ENCODE measurements at places on chromosomes 4 and X. TPM values are rescaled to one million over a fixed set of nuclear protein-coding genes. Genes with fewer than 3 reads are reported as not detected.

LPAR4 gene
- not detected for total RNA-seq

PNMA5 gene
- 0.37 TPM for total RNA-seq

CCDC110 gene
- total RNA-seq, result not detected

UGT2B7 gene
- not detected for total RNA-seq

NKAP gene
- total RNA-seq, result 13.0 TPM

DNAAF6 gene
- total RNA-seq, result not detected

SERPINA7 gene
- not detected for total RNA-seq

GATA1 gene
- 0.67 TPM for total RNA-seq

SLC4A4 gene
- not detected for total RNA-seq

XK gene
- total RNA-seq, result 0.99 TPM

DMRTC1 gene
- not detected for total RNA-seq

SLC16A2 gene
- 0.15 TPM for total RNA-seq

RADX gene
- total RNA-seq, result 12.4 TPM

SPANXC gene
- not detected for total RNA-seq

MFAP3L gene
- 3.4 TPM for total RNA-seq

DCAF4L1 gene
- total RNA-seq, result 0.44 TPM

S100G gene
- total RNA-seq, result not detected

SPANXD gene
- not detected for total RNA-seq

GPRASP3 gene
- total RNA-seq, result 2.1 TPM

SYN1 gene
- not detected for total RNA-seq

RASL11B gene
- total RNA-seq, result 0.30 TPM

SPANXB1 gene
- total RNA-seq, result not detected

MND1 gene
- 0.67 TPM for total RNA-seq

FGA gene
- not detected for total RNA-seq

KLHL34 gene
- 0.89 TPM for total RNA-seq

HSFX4 gene
- total RNA-seq, result not detected

ARHGEF6 gene
- 87.8 TPM for total RNA-seq

CSN1S1 gene
- total RNA-seq, result not detected
